Right renal pelvis (tissue), 4 donors: ENCODE measurements at places on chromosomes 6 and 20. TPM values are rescaled to one million over a fixed set of nuclear protein-coding genes. Genes with fewer than 3 reads are reported as not detected.

DNA sequence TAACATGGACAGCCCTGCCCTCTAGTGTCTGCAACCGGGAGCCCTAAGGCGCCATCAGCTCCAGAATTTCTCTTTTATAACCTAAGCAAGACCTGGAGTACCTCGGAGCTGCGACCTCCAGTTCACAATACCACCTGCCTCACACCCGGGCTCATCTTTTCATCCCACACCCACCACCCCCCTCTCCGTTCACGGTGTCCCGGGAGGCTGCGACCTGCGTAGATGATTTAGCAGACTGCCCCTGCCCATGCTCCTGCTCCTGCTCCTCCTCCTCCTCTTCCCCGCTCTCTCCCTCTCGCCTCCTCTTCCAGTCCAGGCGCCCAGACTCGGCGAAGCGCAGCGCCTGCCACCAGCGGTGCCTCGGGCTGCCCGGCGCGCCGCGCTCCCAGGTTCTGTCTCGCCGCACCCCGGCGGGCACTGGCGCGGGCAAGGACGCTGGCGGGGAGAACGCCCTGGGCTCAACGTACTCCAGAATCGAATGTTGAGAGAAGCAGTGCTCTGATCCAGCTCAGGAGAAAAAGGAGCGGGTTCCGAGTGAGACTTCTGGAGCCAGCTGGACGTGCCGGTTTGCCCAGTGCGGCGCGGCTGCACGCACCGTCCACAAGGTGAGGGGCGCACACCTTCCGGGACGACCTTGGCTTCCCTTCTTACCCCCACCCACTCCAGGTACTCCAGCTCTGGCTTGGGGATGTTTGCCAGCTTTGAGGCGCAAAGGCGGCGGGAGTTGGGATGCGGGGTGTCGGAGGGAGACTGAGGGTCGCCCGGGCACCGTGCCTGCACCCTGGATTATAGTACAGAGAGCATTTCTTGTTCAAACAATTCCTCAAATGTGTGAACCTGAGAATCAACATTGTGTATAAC is at the start of gene HTR1E:
HTR1E (plus strand) TSS at position 310 of the 861 bp plus-strand sequence. CDS start 77,807 bp downstream, outside the sequence.
- DNase-seq: peak; percentile 31

Gene MUC22
- not detected for polyA plus RNA-seq

Gene PMEPA1
- 23.7 TPM for polyA plus RNA-seq

DNA sequence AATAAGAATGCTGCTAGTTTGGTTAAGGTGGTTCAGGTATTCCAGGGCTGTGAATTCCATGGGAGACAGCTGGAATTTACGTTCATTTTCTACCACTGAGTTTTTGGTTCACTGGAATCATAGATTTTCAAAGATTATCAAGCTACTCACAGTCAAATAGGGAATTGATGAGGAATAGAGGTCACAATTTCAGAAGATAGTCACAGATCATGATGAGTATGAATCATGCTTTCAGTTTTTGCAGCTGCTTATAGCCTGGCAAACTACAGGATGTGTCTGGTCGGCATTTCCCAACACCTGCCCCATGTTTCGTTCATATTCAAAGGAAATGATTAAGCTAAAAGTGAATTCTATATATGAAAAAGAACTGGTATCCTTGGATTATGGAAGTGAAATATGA is 58.7 kb downstream of the BCKDHB start:
- DNase-seq: no peak

Gene NOX3
- 1.8 TPM for polyA plus RNA-seq

DNA sequence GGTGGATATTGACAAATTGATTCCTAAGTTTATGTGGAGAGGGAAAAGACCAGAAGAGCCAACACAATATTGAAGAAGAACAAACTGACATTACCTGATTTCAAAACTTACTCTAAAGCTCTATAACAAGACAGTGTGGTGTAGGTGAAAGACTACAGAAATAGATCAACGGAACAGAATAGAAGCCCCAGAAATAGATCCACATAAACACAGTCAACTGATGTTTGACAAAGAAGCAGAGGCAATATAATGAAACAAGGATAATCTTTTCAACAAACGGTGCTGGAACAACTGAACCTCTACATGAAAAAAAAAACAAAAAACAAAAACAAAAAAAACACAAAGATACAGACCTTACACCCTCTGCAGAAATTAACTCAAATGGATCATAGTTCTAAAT is 50.2 kb downstream of the MAP3K5 start:
- DNase-seq: no peak

DNA sequence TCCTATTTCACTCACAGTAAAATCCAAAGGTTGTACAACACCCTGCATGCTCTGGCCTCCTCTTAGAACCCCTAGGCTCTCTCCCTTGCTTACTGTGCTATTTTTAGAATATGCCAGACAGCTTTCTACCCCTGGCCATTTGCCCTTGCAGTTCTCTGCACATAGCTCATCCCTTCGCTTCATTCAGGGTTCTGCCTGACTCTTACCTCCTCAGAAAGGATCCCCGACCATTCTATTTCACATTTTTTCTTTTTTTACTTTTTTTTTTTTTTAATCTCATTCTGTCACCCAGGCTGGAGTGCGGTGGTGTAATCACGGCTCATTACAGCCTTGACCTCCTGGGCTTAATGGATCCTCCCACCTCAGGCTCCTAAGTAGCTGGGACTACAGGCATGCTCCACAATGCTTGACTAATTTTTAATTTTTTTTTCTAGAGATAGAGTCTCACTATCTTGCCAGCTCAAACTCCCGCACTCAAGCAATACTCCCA is 33.6 kb downstream of the COMMD7 start:
- no peak for DNase-seq

- no peak for DNase-seq
Observed at GRCh38 chr6:8825726-8826125, 390.4 kb upstream of the SLC35B3 start.

Gene HLA-DOA
- 4.7 TPM for polyA plus RNA-seq

DNA sequence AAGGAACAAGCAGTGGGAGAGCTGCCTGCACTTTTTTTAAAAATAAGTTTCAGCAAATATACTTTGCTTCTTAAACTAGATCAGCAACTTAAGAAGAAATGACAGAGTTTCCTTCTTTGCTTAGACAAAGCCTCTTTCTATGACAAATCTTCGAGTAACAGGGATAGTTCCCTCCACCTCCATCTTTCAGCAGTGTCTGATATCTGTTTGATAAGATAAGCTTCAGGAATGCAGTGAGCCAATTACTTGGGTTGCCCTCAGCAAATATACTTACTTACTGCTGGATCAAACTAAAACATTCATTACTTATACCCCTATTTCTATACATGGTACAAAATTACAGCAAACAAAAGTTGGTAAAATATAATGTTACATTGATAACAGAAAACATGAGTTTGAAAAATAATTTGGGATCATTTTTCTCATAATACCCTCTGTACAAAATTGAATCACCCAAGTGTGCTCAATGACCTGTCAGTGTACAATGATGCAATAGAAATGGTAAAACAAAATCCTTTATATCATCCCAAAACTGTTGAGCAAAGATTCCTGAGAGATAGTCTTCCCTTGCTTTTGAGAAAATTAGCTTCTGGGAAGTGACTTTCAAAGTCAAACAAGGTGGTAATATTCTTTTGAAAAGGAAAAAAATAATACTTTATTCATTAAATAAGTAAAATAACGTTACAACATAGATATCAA is 24.5 kb downstream of the FRK start:
- no peak for DNase-seq

Gene SLC35F1
- 3.9 TPM for polyA plus RNA-seq

- no peak for DNase-seq
Observed at GRCh38 chr6:115733426-115733825, 327.3 kb downstream of the FRK start.

DNA sequence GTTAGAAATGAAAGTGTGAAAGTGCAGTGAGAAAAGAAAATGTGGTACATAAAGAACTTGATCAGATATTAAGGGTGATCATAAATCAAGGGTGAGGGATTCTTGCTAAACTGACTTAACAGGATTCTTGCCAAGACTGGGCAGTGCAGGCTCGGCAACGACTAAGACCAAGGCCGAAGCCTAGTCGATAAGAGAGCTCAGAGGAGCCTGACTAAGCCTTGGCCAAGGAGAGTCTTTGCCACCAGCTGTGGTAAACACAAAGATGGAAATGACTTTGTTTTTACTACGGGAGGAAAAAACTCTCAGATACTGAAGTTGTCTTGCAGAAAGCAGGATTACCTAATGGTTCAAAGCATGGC is 196.6 kb downstream of the LY86 start:
- DNase-seq: no peak

- no peak for DNase-seq
Observed at GRCh38 chr6:4775494-4776130, 592 bp upstream of the CDYL start.

Gene B4GALT5
- polyA plus RNA-seq: 49.8 TPM

Gene MYO6
- polyA plus RNA-seq: 108 TPM

GRCh38 chr6:26048590-26048989 is 38.6 kb upstream of the HFE start:
- no peak for DNase-seq

- peak; percentile 85 for DNase-seq
Observed at GRCh38 chr6:43668151-43669028, 19.2 kb downstream of the MRPS18A start.

DNA sequence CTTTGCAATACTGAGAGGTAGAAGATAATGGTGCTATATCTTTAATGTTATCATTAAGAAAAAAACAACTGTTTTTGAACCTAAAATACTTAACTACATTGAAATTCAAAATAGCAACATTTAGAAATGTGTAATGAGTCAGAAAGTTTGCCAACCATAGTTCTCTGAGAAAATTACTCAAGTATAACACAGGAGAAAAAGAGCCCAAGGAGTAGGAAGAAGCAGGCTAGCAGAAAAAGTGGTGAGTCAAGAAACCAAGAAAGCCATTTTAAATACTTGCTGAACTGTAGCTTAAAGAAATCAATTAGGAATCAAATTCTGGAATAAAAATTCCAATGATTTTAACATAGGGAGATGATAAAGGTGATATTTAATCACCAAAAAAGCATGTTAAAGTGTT is 181.0 kb upstream of the RSPO3 start:
- DNase-seq: no peak

Gene TBC1D32
- polyA plus RNA-seq: 15.0 TPM

DNA sequence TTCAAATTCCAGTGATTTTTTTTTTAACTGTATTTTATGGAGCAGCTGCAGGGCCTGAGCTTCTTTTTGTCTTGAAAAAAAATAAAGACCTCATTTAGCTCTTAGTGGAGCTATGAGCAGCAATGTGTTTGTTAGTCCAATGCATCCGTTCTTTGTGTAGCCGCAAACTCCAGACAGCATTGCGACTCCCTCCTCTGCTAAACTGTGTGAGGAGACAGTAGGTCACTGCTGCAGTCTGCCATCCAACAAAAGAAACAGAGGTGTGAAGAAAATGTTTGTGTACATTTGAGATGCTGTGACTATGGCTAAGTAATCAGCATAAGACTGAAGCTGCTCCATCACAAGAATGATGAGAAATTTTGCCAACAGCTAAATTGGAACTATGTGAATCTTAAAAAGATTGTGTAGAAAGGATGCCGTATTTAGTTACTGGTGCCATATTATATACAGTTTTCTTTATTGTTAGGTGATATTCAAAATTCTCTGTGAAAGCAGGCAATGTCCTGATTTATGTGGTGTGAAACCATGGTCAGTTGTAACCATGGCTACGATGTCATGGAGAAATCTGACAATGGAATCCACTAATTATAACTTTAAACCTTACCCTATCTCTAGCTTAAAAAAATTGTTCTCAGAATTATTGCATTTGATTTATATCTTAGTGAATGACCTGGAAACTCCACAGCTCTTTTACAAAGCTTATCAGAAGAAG is 428.8 kb upstream of the EPHA7 start:
- DNase-seq: no peak

- DNase-seq: no peak
Observed at GRCh38 chr6:159577564-159577963, 115.5 kb downstream of the SOD2 start.

- no peak for DNase-seq
Observed at GRCh38 chr6:130907687-130908086, 80.5 kb downstream of the SMLR1 start.

Gene C6orf132
- polyA plus RNA-seq: 6.3 TPM

DNA sequence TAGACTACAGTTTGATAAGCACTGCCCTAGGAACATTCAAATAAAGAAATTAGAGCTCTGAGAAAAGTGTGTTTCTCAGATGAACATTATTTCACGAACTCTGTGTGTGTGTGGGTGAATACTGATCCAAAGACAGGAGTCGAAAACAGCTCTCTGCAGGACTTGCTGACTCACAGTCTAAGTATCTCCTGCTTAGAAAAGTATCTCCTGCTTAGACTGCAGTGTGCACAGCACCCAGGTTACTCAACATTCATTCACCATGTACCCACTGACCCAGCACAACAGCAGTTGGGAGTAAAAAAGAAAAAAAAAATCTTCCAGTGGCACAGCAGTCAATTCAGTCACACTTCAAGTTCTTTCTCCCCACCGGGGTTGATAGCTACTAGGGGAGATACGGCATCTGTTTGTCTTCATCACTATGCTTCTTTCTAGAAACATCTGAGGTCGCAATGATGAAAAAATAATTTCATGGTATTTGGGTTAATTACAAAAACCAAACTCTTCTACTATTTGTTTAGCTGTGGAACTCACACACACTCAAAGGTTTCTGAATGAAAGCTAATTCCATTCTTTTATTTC is 48.0 kb downstream of the GCLC start:
- no peak for DNase-seq

DNA sequence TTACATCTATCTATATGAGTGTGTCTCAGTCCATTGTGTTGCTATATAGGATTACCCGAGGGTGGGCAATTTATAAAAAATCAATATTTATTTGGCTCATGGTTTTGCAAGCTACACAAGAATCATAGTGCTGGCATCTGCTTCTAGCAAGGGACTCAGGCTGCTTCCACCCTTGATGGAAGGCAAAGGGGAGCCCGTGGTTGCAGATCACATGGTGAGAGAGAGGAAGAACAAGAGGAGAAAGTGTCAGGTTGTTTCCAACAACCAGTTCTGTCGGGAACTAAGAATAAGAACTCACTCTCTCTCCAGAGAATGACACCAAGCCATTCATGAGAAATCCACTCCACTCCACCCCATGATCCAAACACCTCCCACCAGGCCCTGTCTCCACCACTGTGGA is 48.2 kb upstream of the TENT5A start:
- no peak for DNase-seq

Gene HSPA12B
- polyA plus RNA-seq: 14.2 TPM

Gene IL17F
- 0.36 TPM for polyA plus RNA-seq

DNA sequence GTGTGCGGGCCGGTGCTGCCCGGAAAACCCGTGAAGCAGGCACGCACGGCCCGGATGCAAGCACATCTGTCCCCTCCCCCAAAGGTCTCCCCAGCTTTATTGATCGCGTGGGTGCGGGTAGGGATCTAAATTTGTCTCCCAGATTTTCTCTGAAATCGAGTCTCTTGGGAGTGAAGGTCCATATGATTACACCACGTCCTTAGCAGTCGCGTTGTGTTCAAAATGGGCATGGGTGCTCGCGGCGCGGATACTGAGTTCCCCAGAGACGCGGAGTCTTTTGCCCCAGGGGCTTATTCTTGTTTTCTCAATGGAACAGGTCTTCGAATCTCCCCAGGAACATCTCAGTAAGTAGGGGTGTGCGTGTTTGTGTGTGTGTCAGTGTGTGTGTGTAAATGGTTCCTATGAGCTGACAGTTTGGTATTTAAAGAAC is 2.8 kb upstream of the ZNF292 start:
- DNase-seq: peak; percentile 20

- DNase-seq: no peak
Observed at GRCh38 chr6:138328210-138328609, 49.5 kb upstream of the SMIM28 start.

Gene POU5F1
- 1.9 TPM for polyA plus RNA-seq

- DNase-seq: no peak
Observed at GRCh38 chr6:147366290-147366689, 142.2 kb upstream of the SAMD5 start.
